ENCODE measurements at places on chromosomes 7 and 10. TPM values are rescaled to one million over a fixed set of nuclear protein-coding genes. Genes with fewer than 3 reads are reported as not detected.

LIPK gene
- not detected for total RNA-seq

DNA sequence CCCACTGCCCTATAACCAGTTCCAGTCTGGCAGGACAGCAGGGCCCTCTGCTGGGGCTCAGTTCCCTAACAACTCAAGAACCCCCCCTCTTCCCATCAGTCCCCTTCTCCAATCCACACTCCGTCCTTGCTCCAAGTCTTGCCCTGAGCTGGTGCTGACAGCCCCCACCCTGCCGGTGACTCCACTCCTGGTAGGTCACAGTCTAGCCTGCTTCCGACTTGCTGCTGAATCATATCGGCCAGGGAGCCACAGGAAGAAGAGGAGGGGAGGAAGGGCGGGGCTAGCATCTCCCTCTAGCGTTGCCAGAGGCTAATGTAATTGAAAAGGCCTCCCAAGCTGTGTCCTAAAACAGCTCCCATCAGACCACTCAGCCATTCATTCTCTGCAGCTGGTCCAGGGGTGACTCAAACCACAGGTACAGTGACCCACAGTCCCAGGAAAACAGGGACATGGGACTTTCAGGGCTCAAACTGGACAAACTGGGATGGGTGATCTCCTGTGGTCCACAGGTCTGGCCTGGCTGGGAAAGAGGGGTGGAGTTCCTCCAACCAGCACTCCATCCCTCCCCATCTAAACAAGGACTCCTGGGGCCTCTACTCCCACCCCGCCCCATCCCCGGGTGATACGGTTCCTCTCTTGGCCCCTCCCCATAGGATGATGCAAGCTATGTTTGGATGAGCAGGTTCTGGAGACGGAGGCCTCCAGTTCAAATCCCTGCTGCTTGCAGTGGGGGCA lies 158.8 kb downstream of the SH3PXD2A start:
- H3K4me1 ChIP-seq: peaks cover 7% of the 10 kb centered on the region
- peak; percentile 50 for DNase-seq
- H3K27ac ChIP-seq: peak overlapping the region; percentile 37

DNA sequence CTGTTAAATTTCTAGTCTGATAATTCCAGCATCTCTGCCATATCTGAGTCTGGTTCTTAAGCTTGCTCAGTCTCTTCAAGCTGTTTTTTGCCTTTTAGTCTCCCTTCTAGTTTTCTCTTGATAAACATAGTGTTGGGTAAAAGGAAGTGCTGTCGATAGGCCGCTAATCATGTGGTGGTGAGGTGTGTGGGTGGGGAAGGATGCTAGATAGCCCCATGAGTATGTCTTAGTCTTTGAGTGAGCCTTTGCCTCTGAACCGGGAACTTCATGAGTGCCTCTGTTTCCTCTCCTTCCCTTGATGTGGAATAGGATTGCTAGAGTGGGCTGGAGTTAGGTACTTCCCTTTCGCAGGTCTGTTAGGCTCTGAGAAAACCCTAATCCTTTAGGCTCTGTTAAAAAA lies 441.8 kb downstream of the INHBA start:
- H3K36me3 ChIP-seq: no peaks in the 10 kb centered on the region
- H3K4me3 ChIP-seq: no peak overlapping the region
- no peak overlapping the region for H3K27ac ChIP-seq

DNA sequence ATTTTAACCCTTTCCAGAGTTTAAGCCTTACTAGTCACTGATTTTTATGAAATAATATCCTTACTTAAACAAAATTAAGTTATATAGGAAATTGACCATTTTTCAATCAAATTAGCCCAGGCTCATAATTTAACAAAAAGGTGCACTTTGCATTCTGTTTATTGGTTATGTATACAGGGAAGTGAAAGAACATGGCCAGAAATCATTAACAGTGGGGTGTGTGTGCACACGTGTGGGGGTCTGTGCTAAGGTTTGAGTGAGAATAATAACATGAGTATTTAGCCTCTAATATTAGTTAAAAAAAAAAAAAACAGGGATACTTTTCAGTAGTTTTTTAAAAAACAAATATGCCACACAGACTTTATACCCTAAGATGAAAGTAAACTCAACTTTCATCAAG lies 510.5 kb upstream of the PFKP start:
- no peak for DNase-seq
- H3K27me3 ChIP-seq: no peaks in the 10 kb centered on the region
- no peak overlapping the region for H3K27ac ChIP-seq
- no peaks in the 10 kb centered on the region for H3K36me3 ChIP-seq
- no peak overlapping the region for H3K4me3 ChIP-seq

GRCh38 chr10:32516567-32517495 lies 70.9 kb downstream of the CCDC7 start:
- no peak overlapping the region for H3K4me3 ChIP-seq
- no peaks in the 10 kb centered on the region for H3K27me3 ChIP-seq
- no peak for DNase-seq
- no peaks in the 10 kb centered on the region for H3K4me1 ChIP-seq
- no peak overlapping the region for H3K27ac ChIP-seq
- H3K36me3 ChIP-seq: no peaks in the 10 kb centered on the region

DNA sequence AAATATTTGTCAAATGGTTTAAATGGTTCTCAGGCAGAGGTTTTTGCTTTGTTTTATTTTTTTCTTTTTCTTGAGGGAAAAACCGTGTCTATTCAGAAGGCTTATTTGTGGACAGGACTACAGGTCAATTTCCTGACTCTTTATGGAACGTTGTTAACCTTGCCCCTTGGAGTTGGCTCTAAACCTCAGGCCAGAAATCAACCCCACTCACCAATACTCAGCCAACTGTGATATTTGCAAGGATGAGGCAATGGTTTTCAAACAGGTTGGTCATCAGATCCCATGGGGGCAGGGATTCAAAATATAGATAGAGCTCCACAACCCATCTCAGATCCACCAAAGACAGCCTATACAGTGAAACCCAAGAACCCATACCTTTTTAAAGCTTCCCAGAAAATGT lies 10.2 kb downstream of the PDLIM1 start:
- no peaks in the 10 kb centered on the region for H3K36me3 ChIP-seq
- H3K27ac ChIP-seq: peak overlapping the region; percentile 32
- no peak for DNase-seq
- no peaks in the 10 kb centered on the region for H3K27me3 ChIP-seq
- no peak overlapping the region for H3K4me3 ChIP-seq
- H3K4me1 ChIP-seq: peaks cover 53% of the 10 kb centered on the region

CPA4 gene
- total RNA-seq: 3.1 TPM

GRCh38 chr10:29634105-29634504 lies 666 bp downstream of the SVIL start:
- H3K4me3 ChIP-seq: no peak overlapping the region
- no peaks in the 10 kb centered on the region for H3K27me3 ChIP-seq
- no peak for DNase-seq
- peaks cover 32% of the 10 kb centered on the region for H3K4me1 ChIP-seq

GRCh38 chr7:25289518-25289917 lies 61.2 kb upstream of the NPVF start:
- no peak for DNase-seq
- H3K36me3 ChIP-seq: no peaks in the 10 kb centered on the region
- H3K4me1 ChIP-seq: no peaks in the 10 kb centered on the region
- H3K27me3 ChIP-seq: no peaks in the 10 kb centered on the region

SRRM3 gene
- total RNA-seq: 8.5 TPM

GRCh38 chr7:111126987-111127386 lies 36.1 kb downstream of the LRRN3 start:
- H3K27ac ChIP-seq: no peak overlapping the region
- no peak for DNase-seq
- H3K36me3 ChIP-seq: no peaks in the 10 kb centered on the region
- no peaks in the 10 kb centered on the region for H3K4me1 ChIP-seq
- no peak overlapping the region for H3K4me3 ChIP-seq
- no peaks in the 10 kb centered on the region for H3K27me3 ChIP-seq

AP5Z1 gene
- 100.0 TPM for total RNA-seq

- no peak overlapping the region for H3K4me3 ChIP-seq
- DNase-seq: no peak
- H3K4me1 ChIP-seq: no peaks in the 10 kb centered on the region
- H3K27ac ChIP-seq: no peak overlapping the region
- H3K27me3 ChIP-seq: no peaks in the 10 kb centered on the region
- H3K36me3 ChIP-seq: no peaks in the 10 kb centered on the region
These were observed 64.8 kb upstream of the IGFBP3 start for GRCh38 chr7:45985902-45986301.

IQCE gene
- 44.8 TPM for total RNA-seq

SLC18A3 gene
- total RNA-seq: not detected

DNA sequence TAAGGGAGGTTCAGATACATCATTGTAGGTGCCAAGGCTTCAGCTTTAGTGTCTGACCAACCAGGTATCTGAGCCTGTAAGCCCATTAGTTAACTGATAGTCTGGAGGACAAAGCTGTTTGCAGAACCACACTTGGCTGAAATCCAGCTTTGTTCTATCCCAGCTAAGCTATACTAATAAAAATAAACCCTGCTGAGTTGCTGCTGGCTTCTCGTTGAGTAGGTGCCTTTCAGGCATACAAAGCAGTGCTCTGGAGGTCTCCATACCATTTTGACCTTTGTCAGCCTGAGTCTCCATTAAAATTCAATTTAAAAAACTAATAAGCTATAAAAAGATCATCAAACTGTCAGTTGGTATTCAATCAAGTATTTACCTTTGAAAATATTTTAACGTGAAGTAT lies 22.0 kb downstream of the CDCA7L start:
- DNase-seq: no peak
- peaks cover 13% of the 10 kb centered on the region for H3K4me1 ChIP-seq
- no peaks in the 10 kb centered on the region for H3K36me3 ChIP-seq
- H3K4me3 ChIP-seq: no peak overlapping the region
- no peaks in the 10 kb centered on the region for H3K27me3 ChIP-seq

DNA sequence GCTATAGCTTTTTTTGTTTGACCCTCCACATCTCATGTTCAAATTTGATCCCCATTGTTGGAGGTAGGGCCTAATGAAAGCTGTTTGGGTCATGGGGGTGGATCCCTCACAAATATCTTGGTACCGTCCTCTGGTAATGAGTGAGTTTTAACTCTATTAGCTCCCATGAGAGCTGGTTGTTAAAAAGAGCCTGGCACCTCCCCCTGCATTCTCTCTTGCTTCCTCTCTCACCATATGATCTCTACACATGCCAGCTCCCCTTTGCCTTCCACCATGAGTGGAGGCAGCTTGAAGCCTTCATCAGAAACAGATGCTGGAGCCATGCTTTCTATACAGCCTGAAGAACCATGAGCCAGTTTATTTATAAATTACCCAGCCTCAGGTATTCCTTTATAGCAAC lies 43.0 kb upstream of the IMMP2L start:
- no peaks in the 10 kb centered on the region for H3K4me1 ChIP-seq
- no peak overlapping the region for H3K4me3 ChIP-seq
- no peaks in the 10 kb centered on the region for H3K27me3 ChIP-seq

- H3K27me3 ChIP-seq: no peaks in the 10 kb centered on the region
- no peak for DNase-seq
- peaks cover 13% of the 10 kb centered on the region for H3K4me1 ChIP-seq
- H3K27ac ChIP-seq: peak overlapping the region; percentile 12
- H3K36me3 ChIP-seq: no peaks in the 10 kb centered on the region
- H3K4me3 ChIP-seq: no peak overlapping the region
These were observed 83.1 kb downstream of the CTNNA3 start for GRCh38 chr10:67612577-67613537.

DNA sequence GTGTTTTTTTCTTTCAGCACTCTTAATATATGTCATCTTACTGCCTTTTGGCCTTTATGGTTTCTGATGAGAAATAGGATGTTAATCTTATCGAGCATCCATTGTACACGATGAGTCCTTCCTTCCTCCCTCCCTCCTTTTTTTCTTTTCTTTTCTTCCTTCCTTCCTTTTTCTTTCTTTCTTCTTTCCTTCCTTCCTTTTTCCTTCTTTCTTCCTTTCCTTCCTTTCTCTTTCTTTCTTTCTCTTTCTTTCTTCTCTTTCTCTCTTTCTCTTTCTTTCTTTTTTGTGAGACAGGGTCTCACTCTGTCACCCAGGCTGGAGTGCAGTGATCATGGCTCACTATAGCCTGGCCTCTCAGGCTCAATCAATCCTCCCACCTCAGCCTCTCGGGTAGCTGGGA lies 8.4 kb downstream of the RPEL1 start:
- H3K36me3 ChIP-seq: no peaks in the 10 kb centered on the region
- DNase-seq: no peak
- no peaks in the 10 kb centered on the region for H3K4me1 ChIP-seq
- H3K4me3 ChIP-seq: no peak overlapping the region
- H3K27me3 ChIP-seq: no peaks in the 10 kb centered on the region

TRUB1 gene
- total RNA-seq: 30.4 TPM

GRCh38 chr10:133614830-133615580 lies 11.6 kb downstream of the FRG2B start:
- H3K4me1 ChIP-seq: no peaks in the 10 kb centered on the region
- no peaks in the 10 kb centered on the region for H3K36me3 ChIP-seq
- no peak for DNase-seq
- no peak overlapping the region for H3K27ac ChIP-seq

- H3K4me3 ChIP-seq: no peak overlapping the region
- H3K27ac ChIP-seq: no peak overlapping the region
- H3K36me3 ChIP-seq: no peaks in the 10 kb centered on the region
- H3K4me1 ChIP-seq: no peaks in the 10 kb centered on the region
These were observed 10.9 kb downstream of the TECPR1 start for GRCh38 chr7:98240961-98241673.

ZNF365 gene
- total RNA-seq: 22.8 TPM

DNA sequence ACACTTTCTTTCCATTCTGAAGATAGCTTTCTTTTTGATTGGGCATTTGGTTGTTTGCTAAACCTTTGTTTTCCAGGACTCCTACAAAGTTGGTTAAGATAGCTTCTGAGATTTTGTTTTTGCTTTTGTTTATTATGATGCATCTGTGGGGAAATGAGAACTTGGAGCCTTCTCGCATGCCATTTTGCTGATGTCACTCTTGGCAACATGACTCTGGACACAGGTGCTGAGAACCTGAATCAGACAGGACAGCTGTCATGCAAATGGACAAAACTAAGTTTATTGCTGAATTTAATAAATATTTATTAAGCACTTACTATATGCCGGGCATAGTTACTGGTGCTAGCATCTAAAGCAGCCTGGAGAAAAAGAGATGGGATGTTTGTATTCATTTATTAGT lies 274.1 kb downstream of the ZEB1 start:
- no peaks in the 10 kb centered on the region for H3K27me3 ChIP-seq
- H3K4me3 ChIP-seq: no peak overlapping the region
- no peak overlapping the region for H3K27ac ChIP-seq
- no peaks in the 10 kb centered on the region for H3K36me3 ChIP-seq
- no peak for DNase-seq
- H3K4me1 ChIP-seq: no peaks in the 10 kb centered on the region

GRCh38 chr7:12722636-12723605 lies 35.5 kb downstream of the ARL4A start:
- H3K27ac ChIP-seq: no peak overlapping the region
- no peak overlapping the region for H3K4me3 ChIP-seq
- no peaks in the 10 kb centered on the region for H3K36me3 ChIP-seq

GRCh38 chr10:102580230-102580629 lies 64.0 kb upstream of the TRIM8 start:
- peaks cover 5% of the 10 kb centered on the region for H3K4me1 ChIP-seq
- no peak overlapping the region for H3K4me3 ChIP-seq
- H3K36me3 ChIP-seq: no peaks in the 10 kb centered on the region

GRCh38 chr10:93061594-93062513 lies 1.3 kb downstream of the CYP26C1 start:
- peak overlapping the region; percentile 55 for H3K4me3 ChIP-seq
- H3K27me3 ChIP-seq: peaks cover 12% of the 10 kb centered on the region
- H3K36me3 ChIP-seq: 0 out of 2 replicates have a peak, but pooled peaks cover 2% of the 10 kb centered on the region
- H3K4me1 ChIP-seq: peaks cover 9% of the 10 kb centered on the region
- H3K27ac ChIP-seq: peak overlapping the region; percentile 60
- no peak for DNase-seq

GRCh38 chr10:75616874-75617478 lies 185.6 kb downstream of the LRMDA start:
- DNase-seq: no peak
- no peaks in the 10 kb centered on the region for H3K36me3 ChIP-seq
- H3K4me1 ChIP-seq: no peaks in the 10 kb centered on the region
- no peak overlapping the region for H3K27ac ChIP-seq
- no peak overlapping the region for H3K4me3 ChIP-seq

ZNF248 gene
- 8.1 TPM for total RNA-seq

Data from Panc1 (cell line).